ENCODE measurements at places on chromosomes 1 and 21. TPM values are rescaled to one million over a fixed set of nuclear protein-coding genes. Genes with fewer than 3 reads are reported as not detected.

The GJA5 gene
- 8.7 TPM for total RNA-seq

The LRIF1 gene
- 11.8 TPM for total RNA-seq

GRCh38 chr1:56466538-56466937 is 112.8 kb downstream of the PLPP3 start:
- no peak overlapping the region for H3K27ac ChIP-seq
- DNase-seq: no peak
- H3K27me3 ChIP-seq: no peaks in the 10 kb centered on the region
- H3K4me3 ChIP-seq: no peak overlapping the region
- H3K36me3 ChIP-seq: no peaks in the 10 kb centered on the region

DNA sequence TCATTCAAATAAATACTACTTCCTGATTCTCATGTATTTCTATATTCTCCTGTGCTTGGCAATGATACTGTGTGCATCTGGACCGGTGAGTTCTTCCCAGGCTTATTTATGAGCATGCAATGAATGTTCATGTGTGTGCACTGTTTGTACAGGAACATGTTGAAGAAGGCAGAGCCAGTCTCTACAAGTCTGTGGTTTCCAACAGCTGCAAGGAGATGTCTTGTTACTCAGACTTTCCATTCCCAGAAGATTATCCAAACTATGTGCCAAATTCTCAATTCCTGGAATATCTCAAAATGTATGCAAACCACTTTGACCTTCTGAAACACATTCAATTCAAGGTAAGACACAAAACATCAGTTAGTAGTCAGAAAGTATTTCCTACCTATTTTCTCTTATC is 19.1 kb downstream of the FMO1 start:
- no peaks in the 10 kb centered on the region for H3K27me3 ChIP-seq
- H3K4me1 ChIP-seq: no peaks in the 10 kb centered on the region
- no peak overlapping the region for H3K4me3 ChIP-seq
- DNase-seq: no peak

DNA sequence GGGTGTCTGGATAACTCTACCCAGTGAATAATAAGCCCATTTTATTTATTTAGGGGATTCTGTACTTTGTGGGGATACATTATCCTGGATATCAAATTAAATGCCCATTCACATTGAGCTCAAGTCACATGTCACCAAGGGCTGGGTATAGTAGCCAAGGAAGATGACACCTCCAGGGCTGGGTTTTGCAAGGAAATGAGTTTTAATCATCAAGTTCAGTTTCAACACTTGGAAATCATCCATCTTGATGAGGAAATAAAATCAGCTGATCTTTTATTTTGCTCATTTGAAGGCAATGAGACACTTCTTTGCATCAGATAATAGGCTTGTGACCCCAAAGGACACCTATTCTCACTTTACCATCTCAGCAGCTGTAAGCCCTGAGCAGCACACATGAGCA is 80.0 kb upstream of the TNR start:
- H3K27ac ChIP-seq: no peak overlapping the region
- no peak overlapping the region for H3K4me3 ChIP-seq
- H3K27me3 ChIP-seq: no peaks in the 10 kb centered on the region
- no peaks in the 10 kb centered on the region for H3K36me3 ChIP-seq
